ENCODE measurements at places on chromosomes 4 and X.
A peak's percentile ranks its signal among the peaks of the same experiment; 100 is the strongest.

DNA sequence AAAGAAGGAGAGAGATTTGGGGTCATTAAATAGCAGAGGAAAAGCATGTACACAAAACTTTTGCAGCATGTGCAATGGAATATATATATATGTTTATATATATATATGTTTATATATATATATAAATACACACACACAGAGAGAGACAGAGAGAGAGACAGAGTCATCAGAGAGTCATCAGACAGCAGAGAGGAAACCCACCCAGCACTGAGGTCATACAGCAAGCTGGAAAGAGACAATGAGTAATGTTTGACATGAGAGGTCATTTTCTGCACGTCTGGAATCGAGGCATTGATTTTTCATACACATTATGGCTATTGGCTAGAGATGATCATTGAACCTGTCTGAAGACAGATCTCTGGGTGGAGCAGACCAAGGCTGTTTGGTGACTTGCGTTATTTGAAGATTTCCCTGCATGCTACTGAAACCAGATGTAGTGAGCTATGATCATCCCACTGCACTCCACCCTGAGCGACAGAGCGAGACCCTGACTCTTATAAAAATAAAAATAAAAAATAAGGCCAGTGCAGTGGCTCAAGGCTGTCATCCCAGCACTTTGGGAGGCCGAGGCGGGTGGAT is 48.8 kb upstream of the SHOX start:
- DNase-seq, result no peak

DNA sequence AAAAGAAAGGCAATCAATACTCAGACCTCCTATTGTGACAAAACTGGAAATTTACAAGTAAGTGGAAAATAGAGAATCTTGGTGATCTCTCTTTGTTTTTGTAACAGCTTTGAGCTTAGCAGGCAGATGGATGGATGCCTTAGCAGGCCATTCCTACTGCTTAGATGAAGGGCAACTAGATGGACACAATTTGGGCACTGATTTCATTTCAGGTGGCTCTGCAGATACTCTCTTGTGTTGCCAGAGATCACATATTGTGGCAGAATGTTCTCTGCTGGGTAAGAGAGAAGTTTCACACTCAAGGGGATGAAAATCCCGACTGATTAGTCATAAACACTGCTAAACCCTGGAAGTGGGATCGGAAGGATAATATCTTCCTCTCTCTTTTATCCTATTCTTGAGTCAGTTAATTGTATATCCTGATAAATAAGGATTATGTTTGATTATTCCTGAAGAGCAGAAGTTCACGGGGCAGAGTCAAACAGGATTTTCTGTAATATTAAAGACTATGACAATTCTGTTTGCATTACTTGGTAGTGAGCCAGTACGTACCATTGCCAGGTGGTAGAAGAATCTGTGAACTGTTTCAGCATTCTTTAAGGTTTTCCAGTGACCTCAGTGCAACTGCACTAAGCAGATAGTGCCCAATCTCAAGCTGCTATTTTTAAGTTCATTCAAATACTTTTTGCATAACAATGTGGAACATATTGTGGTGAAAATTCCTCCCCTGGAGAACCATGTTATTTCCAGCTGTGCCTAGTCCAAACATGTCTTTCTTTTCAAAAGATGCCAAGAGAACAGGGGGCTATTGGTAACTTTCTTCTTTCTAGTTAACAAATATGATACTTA is 974.3 kb downstream of the FSTL5 start:
- no peak for DNase-seq

- DNase-seq, result no peak
Observed at GRCh38 chr4:6230502-6230785, 30.1 kb upstream of the JAKMIP1 start.

DNA sequence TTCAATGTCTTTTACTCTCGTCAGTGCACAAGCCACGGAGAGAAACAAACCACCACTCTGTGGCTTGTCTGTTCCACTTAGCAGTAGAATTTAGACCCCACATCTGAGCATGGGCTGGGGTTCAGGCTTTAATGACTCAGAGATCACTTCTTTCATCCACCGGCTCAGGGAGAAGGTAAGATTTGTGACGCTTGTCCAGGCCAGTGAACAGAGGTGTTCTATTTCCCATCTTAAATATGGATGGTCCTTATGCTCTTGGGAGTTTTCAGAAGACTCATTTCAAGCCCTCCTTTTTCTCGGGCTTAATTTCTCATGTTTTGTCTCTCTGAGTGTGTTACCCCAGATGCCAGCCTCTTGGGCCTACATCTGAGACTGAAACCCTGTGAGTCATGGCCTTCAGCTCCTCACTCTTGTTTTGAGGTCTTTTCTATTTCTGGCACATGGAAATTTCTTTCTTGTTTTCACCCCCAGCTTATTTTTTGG is 127.4 kb upstream of the SFRP2 start:
- DNase-seq, result no peak

- DNase-seq, result peak; percentile 47
Observed at GRCh38 chr4:153634738-153635353, 49.2 kb upstream of the TLR2 start.

DNA sequence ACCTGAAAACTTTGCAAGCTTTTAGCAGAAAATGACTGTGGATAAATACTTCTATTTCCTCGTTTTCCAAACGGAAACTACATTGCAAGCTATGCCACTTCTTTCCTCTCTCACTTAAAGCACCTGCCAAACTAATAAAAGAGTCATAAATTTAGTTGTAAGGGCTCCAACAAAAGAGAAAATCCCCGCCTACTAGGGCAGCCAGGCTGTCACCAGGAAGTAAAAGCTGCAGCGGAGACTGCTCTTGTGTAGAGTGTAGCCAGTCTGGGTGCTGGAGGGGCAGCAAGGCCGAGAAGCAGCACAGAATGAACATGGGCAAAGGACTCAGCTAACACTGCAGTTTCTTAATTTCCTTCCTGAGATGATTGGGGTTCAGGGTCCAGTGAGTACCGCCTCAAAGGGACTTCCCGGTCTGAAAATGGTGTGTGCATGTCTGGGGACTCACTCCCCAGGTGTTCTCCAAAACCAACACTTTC is 89.3 kb upstream of the MAML3 start:
- no peak for DNase-seq

GRCh38 chrX:31894152-31894551 is 822.3 kb upstream of the FTHL17 start:
- no peak for DNase-seq

DNA sequence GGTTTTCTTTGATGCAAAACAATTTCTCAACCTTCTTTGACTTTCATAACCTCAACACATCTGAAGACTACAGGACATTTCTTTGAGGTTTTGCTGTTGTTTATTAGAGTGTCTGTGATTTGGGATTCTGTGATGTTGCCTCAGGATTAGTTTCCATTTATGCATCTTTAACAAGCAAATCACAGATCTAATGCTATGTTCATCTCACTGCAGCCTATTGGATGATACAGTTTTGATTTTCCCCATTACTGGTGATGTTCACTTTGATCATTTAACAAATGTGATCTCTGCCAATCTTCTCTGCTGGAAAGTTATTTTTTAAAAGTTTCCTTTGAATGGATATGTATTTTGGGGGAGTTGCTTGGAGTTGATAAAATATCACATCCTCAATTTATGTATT is 624.9 kb upstream of the HS3ST1 start:
- no peak for DNase-seq

- no peak for DNase-seq
Observed at GRCh38 chr4:15018361-15018760, 16.1 kb downstream of the CPEB2 start.

GRCh38 chr4:116202524-116202923 is 882.9 kb downstream of the TRAM1L1 start:
- DNase-seq, result no peak

- no peak for DNase-seq
Observed at GRCh38 chrX:129496625-129497024, 26.7 kb downstream of the SMARCA1 start.

- no peak for DNase-seq
Observed at GRCh38 chr4:89403826-89404225, 96.2 kb upstream of the GPRIN3 start.

DNA sequence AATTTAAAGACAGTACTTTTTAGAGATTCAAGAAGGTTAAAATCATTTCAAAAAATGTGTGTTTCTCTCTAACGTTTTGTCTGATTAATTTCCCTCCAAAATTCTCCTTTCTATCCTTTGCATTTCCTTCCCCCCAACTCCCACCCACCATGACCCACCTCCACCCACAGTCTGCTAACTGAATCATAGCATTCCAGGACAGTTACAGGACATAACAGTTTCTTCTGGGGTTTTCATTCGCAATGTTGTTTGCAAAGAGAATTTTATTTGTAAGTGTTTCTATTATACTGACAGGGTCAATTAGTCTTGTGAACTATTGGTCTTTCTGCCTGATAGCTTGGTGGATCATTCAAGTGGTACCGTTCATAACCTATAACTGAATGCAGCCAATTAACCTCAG is 53.7 kb downstream of the ANAPC10 start:
- no peak for DNase-seq

Data from CD8-positive, alpha-beta T cell (primary cell).